ENCODE measurements at places on chromosomes 5 and 9. TPM values are rescaled to one million over a fixed set of nuclear protein-coding genes. Genes with fewer than 3 reads are reported as not detected.

- DNase-seq, result no peak
Measured at GRCh38 chr5:150329881-150330876, 27.3 kb upstream of the TCOF1 start.

GRCh38 chr9:109715344-109715743, 64.7 kb upstream of the PALM2AKAP2 start:
- DNase-seq, result no peak

- DNase-seq, result peak; percentile 79
Measured at GRCh38 chr9:98775831-98776441, 20.4 kb downstream of the ANKS6 start.

DNA sequence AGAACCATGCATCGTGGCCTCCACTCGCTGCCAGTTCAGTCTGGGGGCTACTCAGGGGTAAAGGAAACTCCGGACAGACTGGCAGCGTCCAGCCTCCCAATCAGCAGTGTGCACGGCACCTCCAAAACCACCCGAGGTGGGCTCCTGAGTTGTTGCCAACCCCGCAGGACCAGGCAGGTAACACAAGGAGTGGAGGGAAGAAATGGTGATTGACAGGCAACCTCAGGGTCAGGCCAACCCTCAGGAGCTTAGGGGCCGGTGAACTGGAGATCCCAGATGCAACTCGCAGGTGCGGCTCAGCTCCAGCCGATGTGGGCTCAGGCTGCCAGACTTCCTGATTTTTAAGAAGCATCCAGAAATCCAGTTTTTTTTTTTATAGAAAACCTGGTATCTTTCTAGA, 37.3 kb upstream of the AKNA start:
- no peak for DNase-seq

- DNase-seq, result peak; percentile 15
Measured at GRCh38 chr9:751137-752051, 90.1 kb upstream of the DMRT1 start.

DNA sequence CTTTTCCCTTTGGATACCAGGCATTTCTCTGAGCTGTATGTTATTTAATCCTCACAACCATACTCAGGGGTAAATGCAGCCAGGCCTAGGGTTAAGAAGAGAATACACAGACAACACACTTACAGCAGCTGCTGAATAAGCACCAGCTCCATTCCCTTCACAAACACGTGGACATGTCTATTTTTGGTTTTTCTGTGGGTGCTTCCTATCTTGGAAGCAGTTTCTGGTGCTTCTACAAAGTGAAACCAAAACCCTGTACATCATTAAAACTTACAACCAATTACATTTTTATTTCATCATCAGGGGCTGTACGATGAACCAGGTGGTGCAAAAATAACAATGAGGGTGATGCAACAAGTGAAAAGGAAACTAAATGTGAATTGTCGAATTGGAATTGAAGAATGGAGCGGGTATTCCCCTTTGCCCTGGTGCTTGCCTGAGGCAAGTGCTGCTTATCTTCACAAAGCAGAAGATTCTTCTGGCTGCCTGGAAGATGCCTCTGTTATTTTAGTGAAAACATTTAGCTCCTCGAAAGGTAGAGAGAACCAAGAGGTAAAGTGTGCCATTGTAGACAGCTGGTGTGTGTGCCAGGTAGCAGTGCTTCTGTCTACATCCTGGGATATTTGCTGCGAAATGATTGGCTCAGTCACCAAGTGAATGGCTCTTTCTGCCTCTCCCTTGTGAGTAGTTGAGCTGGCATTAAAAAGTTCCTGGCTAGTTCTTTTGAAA, 18.6 kb upstream of the IFNB1 start:
- peak; percentile 61 for DNase-seq

- no peak for DNase-seq
Measured at GRCh38 chr9:111474385-111474784, 9.8 kb downstream of the ECPAS start.

Gene LVRN
- total RNA-seq, result 0.18 TPM

Gene C9orf153
- not detected for total RNA-seq

Gene SLCO6A1
- total RNA-seq, result not detected
